Caki2 (cell line): ENCODE measurements at places on chromosomes 4 and X.

DNA sequence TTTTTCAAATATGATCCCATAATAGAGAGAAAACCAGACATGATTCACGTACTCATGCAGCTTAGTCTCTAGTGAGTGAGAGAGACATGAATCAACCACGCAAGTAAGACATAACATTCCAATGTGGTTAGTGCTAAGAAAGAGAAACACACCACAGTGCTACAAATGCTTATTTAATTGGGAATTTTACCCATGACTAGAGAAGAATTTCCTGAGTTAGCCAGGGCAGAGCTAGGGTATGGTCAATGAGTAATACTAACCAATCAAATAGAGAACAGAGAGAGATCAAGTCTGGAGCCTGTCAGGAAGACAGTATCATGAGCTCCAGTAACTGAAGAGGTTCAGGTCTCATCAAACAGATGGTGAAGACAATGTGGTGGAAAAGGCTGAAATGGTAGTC lies 495.2 kb downstream of the PDGFC start:
- DNase-seq = peak; percentile 96

DNA sequence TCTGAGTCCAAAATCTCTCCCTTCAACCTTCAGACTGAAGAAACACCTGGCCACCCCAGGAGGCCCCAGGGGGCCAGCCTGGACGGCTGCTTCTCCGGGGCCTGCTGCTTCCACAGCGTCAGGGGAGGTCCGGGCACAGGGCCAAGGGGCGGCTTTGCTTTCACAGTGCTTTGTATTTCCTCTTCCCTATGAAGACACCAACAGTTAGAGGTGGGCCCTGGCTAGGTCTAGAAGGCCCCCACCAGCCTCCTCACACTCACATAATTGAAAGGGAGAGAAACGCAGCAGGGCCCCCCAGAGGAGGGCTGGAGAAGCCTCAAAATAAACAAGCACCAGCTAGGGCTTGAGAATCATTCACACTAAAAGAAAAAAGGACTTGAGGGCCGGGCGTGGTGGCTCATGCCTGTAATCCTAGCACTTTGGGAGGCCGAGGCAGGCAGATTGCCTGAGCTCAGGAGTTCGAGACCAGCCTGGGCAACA lies 17.8 kb downstream of the SCD5 start:
- no peak for DNase-seq

GRCh38 chr4:123081971-123082370 lies 159.6 kb upstream of the NUDT6 start:
- no peak for DNase-seq

GRCh38 chrX:54529151-54529550 lies 868 bp upstream of the GNL3L start:
- no peak for DNase-seq
